ENCODE measurements at places on chromosomes 3 and 15.

DNA sequence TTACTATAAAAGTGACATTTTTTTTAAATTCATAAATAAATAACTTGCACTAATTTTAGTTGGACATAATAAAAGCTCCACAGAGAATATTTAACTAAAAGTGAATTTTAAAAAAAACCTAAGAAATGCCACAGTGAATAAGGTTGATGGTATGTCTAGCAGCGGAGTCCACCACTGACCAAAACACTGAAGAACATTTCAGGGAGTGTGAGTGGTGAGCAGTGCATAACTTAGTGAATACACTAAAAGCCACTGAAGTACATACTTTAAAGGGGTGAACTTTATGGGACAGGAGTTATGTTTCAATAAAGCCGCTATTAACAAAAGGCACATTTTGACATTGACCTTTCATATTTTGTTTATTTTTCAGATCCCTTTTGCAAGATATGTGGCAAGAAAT lies 32.3 kb downstream of the SRP14 start:
- no peak for DNase-seq

- no peak for DNase-seq
Observed at GRCh38 chr3:24476871-24477656, 17.6 kb downstream of the THRB start.

GRCh38 chr3:102085431-102086176 lies 236.3 kb downstream of the NFKBIZ start:
- no peak for DNase-seq

DNA sequence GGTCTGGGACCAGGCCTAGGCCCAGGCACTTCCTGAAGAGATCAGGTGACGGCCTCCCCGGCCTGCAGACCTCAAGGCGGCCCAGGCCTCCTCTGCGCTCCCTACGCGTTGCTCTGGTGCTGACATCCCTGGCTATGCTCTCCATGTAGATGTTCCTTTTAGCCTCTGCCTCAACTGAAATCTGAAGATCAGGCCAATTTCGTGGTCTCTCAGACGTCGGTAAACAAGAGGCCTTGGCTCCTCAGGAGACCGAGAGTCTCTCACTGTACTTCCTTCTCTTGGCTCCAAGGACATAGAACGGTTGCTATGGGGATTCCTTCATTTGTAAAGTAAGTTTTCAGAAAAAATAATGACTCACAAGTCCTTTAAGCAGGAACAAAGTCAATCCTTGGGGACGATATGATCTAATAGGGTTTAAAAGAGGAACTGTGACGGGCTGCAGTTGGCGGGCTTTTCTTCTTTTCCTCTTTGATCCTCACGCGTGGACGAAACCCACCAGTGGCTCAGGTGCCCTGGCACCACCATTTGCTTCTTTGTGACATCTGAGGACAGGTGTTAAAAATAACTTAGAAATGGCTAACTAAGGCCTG lies 55.6 kb upstream of the CGNL1 start:
- DNase-seq, result no peak

- DNase-seq, result no peak
Observed at GRCh38 chr3:52053307-52054304, 2.8 kb downstream of the DUSP7 start.

DNA sequence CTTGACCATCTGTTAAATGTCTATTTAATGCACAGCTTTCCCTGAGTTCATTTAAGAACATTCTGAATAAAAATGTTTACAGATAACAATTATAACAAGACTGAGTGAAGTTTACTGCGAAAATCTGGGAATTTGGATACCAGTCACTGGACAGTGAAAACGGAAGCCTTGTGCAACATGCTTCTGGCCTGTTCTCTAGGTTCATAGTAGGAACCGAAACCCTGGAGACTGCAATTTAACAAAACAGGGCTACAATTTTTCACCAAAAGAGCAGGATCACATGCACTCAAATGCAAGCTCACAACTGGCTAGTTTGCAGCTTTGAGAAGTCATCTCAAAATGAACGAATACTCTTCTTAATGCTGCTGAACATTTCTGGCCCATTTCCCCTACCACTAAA lies 435.9 kb downstream of the NR2F2 start:
- DNase-seq, result no peak

DNA sequence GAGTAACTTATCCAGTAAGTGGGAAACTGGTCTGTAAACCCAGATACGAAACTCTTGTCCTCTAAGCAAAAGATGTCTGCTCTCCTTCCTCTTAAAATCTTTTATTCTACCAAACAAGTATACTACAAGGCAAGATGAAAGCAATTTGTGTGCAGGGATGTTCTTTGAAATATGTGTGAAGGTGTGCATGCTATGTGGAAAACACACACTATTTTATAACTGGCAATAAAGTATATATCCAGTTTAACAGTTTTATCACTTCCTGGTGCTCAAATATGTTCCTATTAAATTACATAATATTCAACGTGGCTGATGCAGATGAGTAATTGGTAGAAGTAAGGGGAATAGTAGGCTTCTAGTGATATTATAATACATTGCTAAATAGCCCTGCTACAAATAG lies 566.5 kb downstream of the ROBO2 start:
- DNase-seq, result no peak

DNA sequence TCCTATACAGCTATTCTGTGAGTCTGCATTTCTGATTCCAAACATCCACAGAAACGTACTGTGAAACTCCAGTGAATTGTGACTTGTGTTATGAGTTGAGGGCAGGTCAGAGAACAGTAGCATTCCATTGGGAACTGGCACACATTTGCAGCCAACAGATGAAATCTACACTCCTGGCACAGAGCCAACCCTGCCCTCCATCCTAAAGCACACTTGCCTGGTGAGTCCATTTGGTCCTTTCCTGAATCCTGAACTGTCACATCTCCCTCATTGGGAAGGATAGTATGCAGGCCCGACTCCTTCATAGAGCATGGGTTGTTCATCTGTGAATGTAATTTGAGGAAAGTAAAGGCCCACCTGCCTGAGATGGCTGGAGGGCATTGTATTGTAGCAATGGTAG lies 314.3 kb upstream of the RASGRP1 start:
- no peak for DNase-seq

GRCh38 chr15:34709866-34710265 lies 44.9 kb downstream of the GJD2 start:
- no peak for DNase-seq

DNA sequence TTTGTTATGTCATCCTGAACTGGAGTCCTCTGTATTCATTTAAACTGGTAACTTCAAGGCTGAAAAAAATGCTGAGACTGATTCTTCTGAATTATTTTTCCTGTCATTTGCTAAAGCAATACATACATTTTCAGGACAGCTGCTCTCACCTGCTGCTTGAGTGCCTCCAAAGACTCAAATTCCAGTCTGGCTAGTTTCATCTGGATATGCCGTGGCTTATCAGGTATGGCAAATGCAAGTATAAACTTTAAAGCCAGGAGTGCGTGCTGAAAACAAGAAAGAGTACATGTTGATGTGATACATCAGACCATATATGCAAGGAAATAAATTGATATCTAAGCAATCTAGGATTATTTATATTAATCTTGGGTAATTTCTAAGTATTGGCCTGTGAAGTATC lies 146.1 kb downstream of the SNRK start:
- no peak for DNase-seq

GRCh38 chr3:141485641-141486495 lies 959 bp upstream of the RASA2 start:
- DNase-seq, result no peak

- no peak for DNase-seq
Observed at GRCh38 chr3:188470508-188471130, 316.7 kb downstream of the LPP start.

DNA sequence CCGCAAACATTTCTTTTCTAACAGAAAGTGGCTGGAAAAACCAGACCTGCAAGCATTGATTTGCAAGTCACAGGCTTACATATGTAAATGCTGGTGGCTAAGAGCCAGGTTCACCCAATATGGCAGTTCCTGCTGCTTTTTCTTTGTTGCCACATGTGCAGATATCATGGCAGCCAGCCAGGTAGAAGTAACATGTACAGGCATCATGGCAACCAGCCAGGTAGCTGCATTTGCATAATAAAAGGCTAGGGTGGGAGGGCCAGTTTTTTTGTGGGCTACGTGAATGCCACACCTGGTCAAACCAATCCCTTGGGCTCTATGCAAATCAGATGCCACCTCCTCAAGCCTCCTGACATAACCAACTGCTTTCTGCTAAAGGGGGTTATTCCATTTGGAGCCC lies 2.8 kb upstream of the SMCO1 start:
- DNase-seq, result no peak

GRCh38 chr15:53446376-53446775 lies 313.1 kb downstream of the WDR72 start:
- no peak for DNase-seq

DNA sequence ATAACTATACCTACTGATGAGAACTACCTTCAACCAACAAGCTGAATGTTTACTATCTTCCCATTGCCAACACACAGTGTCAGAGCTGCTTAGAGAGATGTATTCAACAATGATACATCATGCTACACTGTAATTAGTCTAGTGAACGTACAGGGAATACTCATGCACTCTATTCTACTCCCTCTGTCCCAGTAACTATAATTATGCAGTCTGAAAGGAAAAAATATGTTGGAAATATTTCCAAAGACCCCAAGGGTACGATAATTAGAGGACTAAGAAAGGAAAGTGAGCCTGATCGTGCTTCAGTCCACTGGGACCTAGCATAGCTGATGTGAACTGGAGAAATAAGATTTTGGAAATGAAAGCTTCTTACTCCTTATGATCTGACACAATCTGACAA lies 36.9 kb upstream of the FSIP1 start:
- DNase-seq, result no peak

GRCh38 chr3:197709135-197709534 lies 27.6 kb downstream of the RUBCN start:
- no peak for DNase-seq

GRCh38 chr15:65423976-65424679 lies 1.4 kb upstream of the IGDCC4 start:
- DNase-seq, result no peak

GRCh38 chr3:143716731-143717130 lies 131.5 kb downstream of the SLC9A9 start:
- DNase-seq, result no peak

DNA sequence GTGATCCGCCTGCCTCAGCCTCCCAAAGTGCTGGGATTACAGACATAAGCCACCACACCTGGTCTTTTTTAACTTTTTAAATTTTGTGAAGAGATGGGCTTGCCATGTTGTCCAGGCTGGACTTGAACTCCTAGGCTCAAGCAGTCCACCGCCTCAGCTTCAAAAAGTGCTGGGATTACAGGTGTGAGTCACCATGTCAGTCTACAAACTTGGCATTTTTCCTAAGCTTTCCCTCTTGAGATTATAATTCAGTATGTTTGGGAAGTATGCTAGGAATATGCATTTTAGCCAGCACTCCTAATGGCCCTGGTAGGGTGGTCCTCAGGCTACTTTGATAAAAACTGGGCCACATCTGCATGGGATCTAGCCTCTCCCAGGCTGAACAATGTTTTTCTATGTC lies 4.4 kb downstream of the WDR73 start:
- DNase-seq, result no peak

GRCh38 chr3:52195823-52196331 lies 2.1 kb upstream of the ALAS1 start:
- no peak for DNase-seq

- DNase-seq, result no peak
Observed at GRCh38 chr3:160822936-160823335, 66.9 kb downstream of the PPM1L start.

DNA sequence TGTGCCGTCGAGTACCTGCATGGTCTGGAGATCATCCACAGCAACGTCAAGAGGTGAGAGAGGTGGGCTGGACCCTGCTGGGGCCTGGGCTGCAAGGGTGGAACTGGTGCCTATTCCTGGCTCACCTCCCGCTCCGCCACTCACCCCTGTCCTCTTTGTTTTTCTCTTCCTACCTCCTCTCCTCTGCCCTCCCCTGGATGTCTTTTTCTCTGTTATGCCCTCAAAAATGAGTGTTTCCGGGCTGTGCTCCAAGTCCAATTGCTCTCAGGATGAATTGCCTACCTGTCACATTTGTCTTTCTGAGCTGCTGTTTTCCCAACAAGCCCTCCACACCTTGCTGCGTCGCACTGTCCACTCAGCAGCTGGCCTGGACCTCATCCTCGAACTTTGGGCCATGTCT lies 28.5 kb upstream of the TATDN2 start:
- DNase-seq, result no peak

GRCh38 chr3:59704292-59704691 lies 654.5 kb upstream of the CFAP20DC start:
- no peak for DNase-seq

GRCh38 chr3:127065561-127066290 lies 82.8 kb downstream of the PLXNA1 start:
- DNase-seq, result no peak

DNA sequence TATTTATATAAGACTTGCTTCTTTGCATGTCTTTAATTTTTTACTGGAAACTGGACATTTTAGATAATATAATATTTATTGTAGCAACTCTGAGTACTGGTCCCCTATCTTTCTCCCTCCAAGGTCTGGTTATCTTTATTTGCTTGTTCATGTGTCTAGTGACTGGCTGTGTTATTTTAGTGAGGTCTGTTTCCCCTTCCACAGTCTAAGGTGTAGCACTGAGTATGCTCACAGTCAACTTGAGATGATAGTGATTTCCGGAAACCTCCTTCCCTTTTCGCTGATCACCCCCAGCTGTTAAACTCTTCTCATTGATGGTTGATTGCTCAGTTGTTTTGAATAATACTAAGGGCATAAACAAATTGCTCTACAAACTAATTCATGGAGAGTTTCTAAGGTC lies 37.0 kb downstream of the PCNP start:
- DNase-seq, result no peak

- DNase-seq, result no peak
Observed at GRCh38 chr3:141737093-141737492, 1.0 kb upstream of the RNF7 start.

GRCh38 chr15:79798311-79798710 lies 98.5 kb downstream of the MTHFS start:
- DNase-seq, result no peak

DNA sequence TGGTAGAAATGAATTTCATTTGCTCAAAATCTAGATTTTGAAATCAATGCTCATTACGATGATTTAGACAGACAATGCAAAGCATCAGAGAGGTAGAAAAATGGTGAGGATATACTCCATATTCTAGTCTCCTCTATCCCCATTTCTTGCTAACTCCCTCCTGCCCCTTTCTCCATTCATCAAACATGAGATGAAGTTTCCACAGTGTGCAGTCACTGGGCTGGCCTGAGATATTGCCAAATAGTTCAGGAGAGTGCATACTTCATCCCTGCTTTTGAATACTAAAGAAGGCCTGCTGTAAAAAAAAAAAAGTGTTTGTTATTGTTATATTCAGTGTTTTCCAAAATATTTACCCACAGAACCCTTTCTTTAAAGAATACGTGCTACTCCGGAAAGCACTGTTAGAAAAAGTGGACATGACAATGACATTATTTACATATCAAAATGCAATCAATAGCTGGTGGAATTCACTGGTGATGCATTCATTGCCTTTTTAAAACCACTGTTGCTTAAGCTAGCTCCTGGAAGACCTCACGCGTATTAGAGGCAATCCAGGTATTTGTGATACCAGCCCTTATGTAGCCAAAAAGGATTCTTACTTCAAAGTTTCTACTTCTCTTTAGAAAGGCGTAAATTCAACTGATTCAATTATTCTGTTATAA lies 247.6 kb upstream of the SOX2 start:
- no peak for DNase-seq
